ENCODE measurements at places on chromosomes 3 and 15.

GRCh38 chr3:141380987-141381386 lies 12.7 kb downstream of the ZBTB38 start:
- DNase-seq, result peak; percentile 53

- DNase-seq, result no peak
Observed at GRCh38 chr15:95946241-95946640, 384.3 kb upstream of the NR2F2 start.

DNA sequence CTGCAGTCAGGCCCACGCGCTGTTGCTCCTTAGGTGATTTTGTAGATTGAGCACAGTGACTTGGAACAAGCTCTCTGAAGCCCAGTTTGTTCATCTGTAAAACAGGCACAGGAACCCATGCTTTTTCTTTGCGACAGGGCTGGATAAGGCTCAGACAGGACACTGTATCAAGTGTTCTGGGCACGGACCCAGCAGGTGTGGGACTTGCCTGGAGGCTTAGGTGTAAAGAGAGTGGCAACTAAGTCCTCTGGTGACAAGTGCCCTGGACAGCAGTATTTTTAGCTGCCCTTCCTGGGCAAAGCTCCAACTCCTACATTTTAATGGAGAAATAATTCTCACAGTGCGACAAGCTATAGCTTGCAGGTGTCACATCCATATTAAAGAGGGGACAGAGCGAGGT lies 32.2 kb downstream of the CD276 start:
- no peak for DNase-seq

DNA sequence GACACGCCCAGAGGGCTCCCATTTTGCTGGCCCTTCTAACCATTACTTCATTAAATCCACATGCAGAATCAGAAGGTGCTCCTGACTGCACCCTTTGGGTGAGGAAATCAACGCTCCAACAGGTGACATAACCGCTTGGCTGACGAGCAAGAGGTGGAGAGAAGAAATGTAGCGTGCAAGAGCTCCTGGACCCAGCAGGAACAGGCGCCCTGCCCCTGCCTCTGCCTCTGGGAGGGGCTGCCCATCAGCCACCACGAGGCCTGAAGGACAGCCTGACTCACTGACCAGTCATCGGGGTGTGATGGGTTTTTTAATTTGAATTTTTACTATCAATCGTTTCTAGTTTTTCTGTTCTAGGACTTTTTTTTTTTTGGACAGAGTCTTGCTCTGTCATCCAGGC lies 218.2 kb downstream of the ADAMTS17 start:
- no peak for DNase-seq

GRCh38 chr3:147737376-147737775 lies 328.2 kb downstream of the ZIC1 start:
- DNase-seq, result no peak

All from pons (tissue), 1 donor.